Hematopoietic multipotent progenitor cell treated with erythropoietin and hydrocortisone succinate and interleukin-3 and kit ligand, for 4 days (in vitro differentiated cells): ENCODE measurements at places on chromosomes 7 and 10.

DNA sequence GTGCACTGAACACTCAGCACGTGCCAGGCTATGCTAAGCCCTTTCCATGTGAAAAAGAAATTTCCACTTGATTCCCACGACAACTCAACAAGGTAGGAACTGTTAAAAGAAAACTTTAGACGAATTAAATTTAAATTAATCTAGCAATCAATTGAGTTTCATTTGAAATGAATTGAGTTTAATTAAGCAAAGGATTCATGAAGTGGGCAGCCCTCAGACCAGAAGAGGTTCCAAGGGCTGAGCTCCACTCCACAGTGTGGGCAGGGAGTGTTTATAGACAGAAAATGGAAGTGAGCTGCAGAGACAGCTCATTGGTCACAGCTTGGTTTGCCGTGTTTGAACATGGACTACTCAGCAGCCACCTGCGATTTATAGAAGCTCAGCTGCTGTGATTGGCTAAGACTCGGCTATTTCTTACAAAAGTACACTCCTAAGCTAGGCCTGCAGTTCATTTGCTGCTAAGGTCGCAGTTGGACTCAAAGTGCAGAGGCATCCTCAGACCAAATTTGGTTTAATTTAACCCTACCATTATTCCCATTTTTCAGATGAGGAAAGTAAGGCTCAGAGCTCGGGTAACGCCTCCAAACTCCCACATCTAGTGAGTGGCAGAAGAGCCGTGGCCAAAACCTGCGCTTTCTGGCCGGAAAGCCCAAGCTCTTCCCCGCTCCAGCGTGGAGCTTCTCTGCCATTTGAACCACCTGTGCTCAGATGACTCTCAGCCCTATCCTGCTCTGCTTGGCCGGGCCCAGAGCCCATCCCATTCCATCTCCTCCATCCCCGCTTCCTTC, 24.9 kb downstream of the CALML3 start:
- no peak for DNase-seq

DNA sequence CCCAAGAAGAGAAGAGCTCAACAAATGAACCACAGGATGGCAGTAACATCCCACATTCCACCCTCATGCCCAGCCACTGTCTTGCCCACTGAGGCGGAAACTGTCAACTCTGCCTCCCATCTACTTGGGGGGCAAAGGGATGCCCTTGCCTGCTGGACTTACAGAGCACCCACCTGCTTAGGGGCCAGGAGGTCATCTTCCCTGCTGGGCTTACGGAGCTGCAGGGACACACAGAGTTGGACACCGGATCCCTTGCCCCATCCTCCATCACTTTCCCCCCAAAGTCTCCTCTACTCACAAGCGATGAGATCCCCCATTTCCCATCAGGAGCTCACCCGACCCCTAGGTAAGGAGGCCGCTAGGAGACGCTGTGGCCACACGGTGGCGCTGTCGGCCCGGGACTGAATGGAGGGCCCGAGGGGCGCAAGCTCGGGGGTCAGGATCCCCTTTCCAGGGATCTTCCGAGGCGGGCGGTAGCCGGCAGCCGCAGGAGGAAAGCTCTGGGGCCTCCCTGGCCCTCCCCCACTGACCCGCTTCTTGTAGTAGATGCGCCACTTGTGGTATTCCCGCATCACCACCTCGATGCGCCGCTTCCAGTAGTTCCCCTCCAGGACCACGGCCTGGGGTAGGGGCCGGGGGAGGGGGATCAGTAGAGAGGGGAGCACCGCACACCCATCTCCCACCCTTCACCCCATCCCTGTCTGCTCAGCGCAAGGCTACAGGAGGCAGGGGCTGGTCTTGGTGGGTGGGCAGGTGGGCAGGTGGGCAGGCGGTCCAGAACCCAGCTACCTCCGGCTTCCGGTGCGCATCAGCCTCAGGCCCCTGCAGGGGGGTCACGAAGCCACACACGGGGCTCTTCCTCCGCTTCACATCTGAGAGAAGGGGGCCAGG, 17.3 kb downstream of the MLXIPL start:
- DNase-seq, result peak; percentile 77

DNA sequence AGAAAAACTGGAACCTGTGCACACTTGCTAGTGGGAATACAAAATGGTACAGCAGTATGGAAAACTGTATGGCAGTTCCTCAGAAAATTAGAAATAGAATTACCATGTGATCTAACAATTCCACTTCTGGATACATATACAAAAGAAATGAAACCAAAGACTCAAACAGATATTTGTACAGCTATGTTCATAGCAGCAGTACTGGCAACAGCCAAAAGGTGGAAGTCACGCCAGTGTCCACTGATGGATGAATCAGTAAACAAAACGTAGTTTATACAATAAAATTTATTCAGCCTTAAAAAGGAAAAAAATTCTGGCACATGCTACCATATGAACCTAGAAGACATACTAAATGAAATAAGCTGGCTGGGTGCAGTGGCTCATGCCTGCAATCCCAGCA, 23.0 kb downstream of the IDE start:
- DNase-seq, result no peak

- DNase-seq, result no peak
Observed at GRCh38 chr10:127863231-127863825, 29.4 kb downstream of the CLRN3 start.

GRCh38 chr10:33723181-33723580, 388.7 kb upstream of the NRP1 start:
- DNase-seq, result no peak

GRCh38 chr7:112009081-112009480, 197.1 kb downstream of the DOCK4 start:
- DNase-seq, result no peak

DNA sequence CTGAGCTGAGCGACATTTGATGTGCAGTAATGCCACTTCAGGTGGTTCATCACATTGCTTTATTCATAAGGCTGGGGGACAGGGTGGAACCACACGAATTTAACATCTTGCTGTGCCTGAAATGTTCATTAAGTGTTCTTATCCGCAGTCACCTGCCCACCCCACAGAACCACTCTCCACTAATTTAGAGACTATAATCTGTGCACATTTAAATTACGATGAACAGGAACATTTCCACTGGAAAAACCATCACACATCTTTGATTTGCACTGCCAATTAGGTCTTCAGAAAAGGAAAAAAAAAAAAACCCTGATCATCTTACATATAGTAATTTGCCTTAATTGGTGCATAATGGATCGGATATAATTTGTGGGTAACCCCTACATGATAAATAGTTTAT, 2.3 kb downstream of the CDCA7L start:
- DNase-seq, result no peak

GRCh38 chr7:73611017-73611555, 13.2 kb downstream of the MLXIPL start:
- no peak for DNase-seq

DNA sequence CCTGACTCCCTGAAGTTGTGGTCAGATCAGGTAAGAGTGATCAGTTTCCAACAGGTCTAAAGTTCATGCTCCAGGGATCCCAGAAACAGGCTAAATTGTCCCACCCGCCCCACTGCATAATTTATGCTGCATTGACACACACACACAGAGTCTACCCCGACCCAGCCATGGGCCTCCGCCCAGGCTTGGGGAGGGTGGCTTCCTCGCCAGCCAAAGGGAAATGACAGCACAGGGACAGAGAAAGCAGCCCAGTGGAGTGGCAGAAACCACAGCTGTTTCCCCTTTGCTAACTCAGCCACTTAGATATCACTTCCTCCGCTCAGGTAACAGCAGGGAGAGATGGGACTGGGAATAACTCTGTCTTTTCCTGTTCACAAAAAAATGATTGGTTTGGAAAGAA, 9.4 kb downstream of the SH3PXD2A start:
- peak; percentile 59 for DNase-seq

- DNase-seq, result no peak
Observed at GRCh38 chr10:13788320-13788600, 201.5 kb downstream of the PRPF18 start.

GRCh38 chr7:124009321-124009720, 23.5 kb downstream of the TMEM229A start:
- no peak for DNase-seq

DNA sequence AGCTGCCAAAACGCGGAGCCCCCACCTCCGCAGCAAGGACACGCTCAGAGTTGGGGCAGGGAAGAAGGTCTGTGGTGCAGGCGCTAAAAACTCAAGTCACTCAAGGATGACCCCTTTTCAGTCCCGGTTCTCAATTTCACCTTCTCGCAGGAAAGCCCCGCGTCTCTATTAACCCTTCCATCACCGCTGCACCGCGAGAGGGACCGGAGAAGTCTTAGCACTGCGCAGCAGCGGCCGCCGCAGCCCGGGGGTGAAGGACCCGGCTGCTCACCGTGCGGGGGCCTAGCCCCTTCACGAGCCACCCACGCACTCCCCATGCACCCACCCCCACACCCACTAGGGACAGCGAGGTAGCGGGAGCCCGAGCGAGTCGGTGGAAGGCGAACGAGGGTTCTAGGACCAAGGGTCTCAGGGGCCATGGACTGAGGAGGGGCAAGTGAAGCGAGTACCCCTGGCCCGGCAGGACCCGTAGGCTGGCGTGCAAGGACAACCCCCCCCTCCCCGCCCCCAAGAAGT, 162.9 kb downstream of the SH3PXD2A start:
- no peak for DNase-seq

GRCh38 chr10:120734483-120735078, 116.6 kb upstream of the WDR11 start:
- no peak for DNase-seq

GRCh38 chr7:44065431-44066110, at the start of gene PGAM2:
Gene PGAM2 (minus strand): TSS chr7:44065567. CDS start chr7:44065529, 38 bp downstream.
- peak; percentile 73 for DNase-seq

GRCh38 chr10:103231047-103231551, 14.6 kb upstream of the RPEL1 start:
- no peak for DNase-seq

GRCh38 chr7:23277359-23277989, 21.7 kb upstream of the MALSU1 start:
- DNase-seq, result peak; percentile 92

- DNase-seq, result no peak
Observed at GRCh38 chr7:42020061-42020460, 216.9 kb downstream of the GLI3 start.

- no peak for DNase-seq
Observed at GRCh38 chr10:3747984-3748383, 37.0 kb downstream of the KLF6 start.

- no peak for DNase-seq
Observed at GRCh38 chr7:51660516-51660915, 343.9 kb upstream of the COBL start.

- no peak for DNase-seq
Observed at GRCh38 chr7:32179567-32179966, 109.4 kb upstream of the PDE1C start.

DNA sequence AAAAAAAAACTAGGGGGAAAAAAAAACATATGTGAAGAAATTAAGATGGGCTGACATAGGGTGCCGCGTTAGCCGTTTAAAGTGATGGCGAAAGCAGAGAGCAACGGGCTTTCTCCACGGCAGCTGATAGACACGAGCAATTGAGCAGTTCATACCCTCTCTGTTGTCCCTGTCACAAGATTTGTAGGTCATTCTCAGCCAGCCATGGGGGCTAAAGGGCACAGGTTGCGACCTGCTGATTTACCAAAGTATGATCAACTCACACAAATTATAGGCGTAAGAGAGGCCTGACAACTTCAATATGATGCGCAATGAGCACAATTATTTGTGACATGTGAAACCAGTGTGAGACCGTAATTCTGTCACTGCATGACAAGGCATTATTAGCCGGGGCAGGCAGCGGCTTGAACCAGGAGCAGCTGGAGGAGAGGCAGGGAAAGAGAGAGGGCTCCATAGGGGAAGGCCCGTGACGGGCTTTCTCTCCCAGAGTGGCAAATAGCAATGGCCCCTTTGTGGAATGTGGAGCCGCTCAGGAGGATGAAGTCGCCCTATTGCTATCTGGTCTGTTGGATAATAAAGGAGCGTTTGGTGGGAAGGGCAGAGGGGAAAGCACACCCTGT, 195.1 kb upstream of the HABP2 start:
- DNase-seq, result no peak

DNA sequence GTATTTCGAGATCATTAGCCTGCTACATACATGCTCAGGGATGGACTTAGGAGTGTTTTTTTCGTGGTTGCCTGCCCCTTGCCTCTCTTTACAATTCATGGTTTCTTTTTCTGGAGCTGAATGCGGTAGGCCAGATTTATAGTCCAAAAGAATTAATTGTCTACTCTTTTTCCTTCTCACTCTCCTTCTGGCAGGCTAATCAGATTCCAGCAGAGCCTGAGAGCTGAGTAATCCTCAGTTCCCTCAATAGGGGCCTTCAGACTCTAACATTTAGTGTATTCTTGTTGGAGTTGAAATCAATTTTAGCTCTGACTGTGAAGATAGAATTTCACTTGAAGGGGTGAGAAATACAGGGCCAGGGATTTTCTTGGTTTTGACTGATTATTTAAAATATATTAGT, 16.4 kb downstream of the SORCS3 start:
- DNase-seq, result no peak
